ENCODE measurements at places on chromosomes 11 and 22.
A peak's percentile ranks its signal among the peaks of the same experiment; 100 is the strongest.

DNA sequence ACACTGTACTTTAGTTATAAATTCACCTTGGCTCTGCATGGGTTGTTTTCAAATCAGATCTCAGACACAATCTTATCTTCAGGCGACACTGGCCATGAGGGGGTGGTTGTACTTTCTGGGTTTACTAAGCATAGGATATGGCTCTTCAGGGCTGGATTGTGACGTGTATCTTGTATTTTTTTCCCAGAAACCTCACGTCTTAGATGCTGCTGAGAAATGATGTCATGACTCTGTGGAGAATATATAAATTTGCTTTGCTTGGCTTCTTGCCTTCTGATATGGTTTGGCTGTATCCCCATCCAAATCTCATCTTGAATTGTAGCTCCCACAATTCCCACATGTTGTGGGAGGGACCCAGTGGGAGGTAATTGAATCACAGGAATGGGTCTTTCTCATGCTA is 82.8 kb upstream of the VSTM5 start:
- DNase-seq = no peak

DNA sequence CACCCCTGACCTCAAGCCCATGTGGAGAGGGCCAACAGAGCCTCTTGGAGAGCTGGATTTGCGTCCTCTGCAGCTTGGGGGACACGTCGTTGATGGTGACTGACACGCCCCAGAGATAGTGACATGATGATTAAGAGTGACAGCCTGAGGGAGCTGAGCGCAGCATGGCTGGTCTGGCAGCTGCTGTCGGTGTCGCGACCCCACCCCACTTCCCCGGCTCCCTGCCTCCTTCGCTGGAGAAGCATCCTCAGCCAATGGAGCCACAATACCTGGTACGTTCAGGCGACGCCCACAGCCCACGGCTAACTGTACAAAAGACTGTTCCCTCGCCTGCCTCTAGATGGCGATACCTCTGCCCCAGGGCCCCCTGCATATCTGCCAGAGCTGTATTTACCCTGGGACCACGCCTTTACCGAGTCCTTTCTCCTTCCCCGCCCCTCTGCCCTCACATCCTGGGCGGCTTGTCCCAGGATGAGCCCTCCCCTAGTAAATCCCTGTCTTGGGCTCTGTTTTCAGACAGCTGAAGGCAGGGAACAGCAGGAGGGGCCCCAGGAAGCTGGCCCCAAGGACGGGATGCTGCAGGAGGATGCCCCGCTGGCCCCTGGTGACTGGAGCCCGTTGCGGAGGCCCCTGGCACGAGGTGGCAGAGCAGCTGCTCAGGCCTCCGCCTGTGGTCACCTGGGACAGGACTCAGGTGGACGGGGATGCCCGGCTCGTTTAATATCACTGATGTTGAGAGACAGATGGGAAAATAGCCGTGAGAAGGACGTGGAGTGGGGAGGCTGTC is 90.6 kb downstream of the RPS6KA4 start:
- DNase-seq = peak; percentile 81

GRCh38 chr22:48741540-48741939 is 1086.1 kb downstream of the BRD1 start:
- DNase-seq = no peak

- DNase-seq = no peak
These were observed 25.2 kb upstream of the DEPDC7 start for GRCh38 chr11:32990481-32990880.

DNA sequence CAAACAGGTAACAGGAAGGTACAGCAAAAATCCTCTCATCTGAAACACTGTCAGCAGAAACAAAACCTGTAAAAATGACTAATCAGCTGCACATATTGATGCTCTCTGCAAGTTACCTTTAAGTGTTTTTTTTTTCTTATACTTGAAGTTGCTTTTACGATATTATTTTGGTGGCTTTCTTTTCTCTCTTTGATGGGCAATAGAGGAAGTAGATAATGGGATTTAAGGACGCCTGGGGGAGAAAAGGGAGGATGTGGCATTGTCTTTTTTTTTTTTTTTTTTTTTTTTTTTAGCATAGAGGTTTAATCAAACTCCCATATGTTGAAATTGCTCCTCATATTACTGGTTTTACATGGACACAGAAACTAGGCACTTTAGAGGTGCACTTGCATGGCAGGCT is 11.4 kb upstream of the ADSL start:
- no peak for DNase-seq

GRCh38 chr11:18372201-18372600 is 22.2 kb upstream of the LDHA start:
- DNase-seq = no peak
